ENCODE measurements at places on chromosomes 1 and 21. TPM values are rescaled to one million over a fixed set of nuclear protein-coding genes. Genes with fewer than 3 reads are reported as not detected.

Gene LDLRAD1
- not detected for total RNA-seq

Gene LYST
- total RNA-seq = 4.6 TPM

Gene LGR6
- 0.90 TPM for total RNA-seq

Gene HAX1
- 97.8 TPM for total RNA-seq

Gene PROK1
- total RNA-seq = not detected

Gene HSD3B1
- not detected for total RNA-seq

Gene SYNC
- total RNA-seq = 15.8 TPM

Gene RAB7B
- total RNA-seq = 0.56 TPM

Gene TAS1R1
- not detected for total RNA-seq

Gene TMED5
- total RNA-seq = 38.2 TPM

Gene PTP4A2
- total RNA-seq = 244 TPM

Gene MYBPHL
- not detected for total RNA-seq

Gene CR1L
- not detected for total RNA-seq

Gene CD1D
- total RNA-seq = 0.04 TPM

Gene RNF2
- total RNA-seq = 22.2 TPM

Gene SPRR2E
- not detected for total RNA-seq

Gene TSPAN2
- 0.69 TPM for total RNA-seq
